ENCODE measurements at places on chromosomes 7 and 10. TPM values are rescaled to one million over a fixed set of nuclear protein-coding genes. Genes with fewer than 3 reads are reported as not detected.

DNA sequence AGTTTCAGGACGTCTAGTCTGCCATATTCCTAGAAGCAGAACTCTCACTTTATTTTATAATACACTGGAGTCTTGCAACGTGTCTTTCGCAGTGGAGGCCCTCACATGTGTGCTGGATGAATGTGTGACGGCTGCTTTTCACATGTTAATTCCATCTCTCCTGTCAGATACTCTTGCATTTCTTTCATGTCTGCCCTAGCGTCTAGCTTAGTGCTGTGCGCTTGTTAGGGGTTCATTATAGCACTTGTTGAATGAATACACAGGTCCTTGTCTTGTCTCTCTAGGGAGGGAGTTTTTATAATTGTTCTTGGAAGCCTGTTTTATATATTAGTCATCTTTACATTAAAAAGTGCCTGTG is 94.4 kb downstream of the MAP3K8 start:
- DNase-seq: no peak

FAM221A gene
- 10.3 TPM for total RNA-seq

PRDX3 gene
- total RNA-seq: 82.0 TPM

DNA sequence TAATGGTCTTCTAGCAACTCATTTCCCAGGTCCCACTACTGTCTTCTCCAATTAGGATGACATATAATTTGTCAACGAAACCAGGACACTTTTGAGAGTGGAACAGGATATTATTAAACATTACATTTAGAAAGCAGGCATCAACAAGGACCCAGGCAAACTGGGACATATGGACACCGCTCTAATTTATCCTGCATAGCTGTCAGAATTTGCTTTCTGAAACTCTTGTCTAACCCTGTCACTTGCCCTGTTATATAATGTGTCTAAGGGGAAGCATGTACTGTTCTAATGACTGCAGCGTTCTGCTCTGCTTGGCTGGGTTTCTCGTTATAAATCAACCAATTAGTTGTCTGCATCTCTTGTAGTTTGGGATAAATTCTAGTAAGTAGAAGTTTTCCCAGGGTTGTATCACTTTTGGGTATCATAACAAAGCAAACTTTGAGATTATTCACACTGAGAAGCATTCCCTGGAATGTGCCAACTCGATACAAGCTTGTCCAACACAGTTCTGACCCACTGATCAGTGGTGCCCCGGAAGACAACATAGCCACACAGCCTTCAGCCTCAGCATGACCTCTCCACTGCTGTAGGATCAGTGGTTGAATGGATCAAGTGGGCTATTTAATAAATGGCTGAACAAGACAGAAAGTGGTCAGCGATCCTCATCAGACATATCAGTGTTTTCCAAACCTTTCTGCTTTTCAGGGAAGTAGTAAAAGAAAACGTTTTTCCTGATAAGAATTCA is 228.1 kb downstream of the KIF20B start:
- DNase-seq: no peak

ACTR3C gene
- 18.6 TPM for total RNA-seq

GRCh38 chr10:93420091-93420490 is 62.0 kb downstream of the MYOF start:
- no peak for DNase-seq

- DNase-seq: no peak
Measured at GRCh38 chr10:60427148-60427547, 37.5 kb upstream of the ANK3 start.

- DNase-seq: no peak
Measured at GRCh38 chr7:44172352-44172751, 16.9 kb downstream of the GCK start.

- DNase-seq: no peak
Measured at GRCh38 chr7:44711528-44711927, 37.1 kb upstream of the ZMIZ2 start.

GRCh38 chr7:44150966-44151941 is 10.1 kb upstream of the MYL7 start:
- DNase-seq: no peak

DNA sequence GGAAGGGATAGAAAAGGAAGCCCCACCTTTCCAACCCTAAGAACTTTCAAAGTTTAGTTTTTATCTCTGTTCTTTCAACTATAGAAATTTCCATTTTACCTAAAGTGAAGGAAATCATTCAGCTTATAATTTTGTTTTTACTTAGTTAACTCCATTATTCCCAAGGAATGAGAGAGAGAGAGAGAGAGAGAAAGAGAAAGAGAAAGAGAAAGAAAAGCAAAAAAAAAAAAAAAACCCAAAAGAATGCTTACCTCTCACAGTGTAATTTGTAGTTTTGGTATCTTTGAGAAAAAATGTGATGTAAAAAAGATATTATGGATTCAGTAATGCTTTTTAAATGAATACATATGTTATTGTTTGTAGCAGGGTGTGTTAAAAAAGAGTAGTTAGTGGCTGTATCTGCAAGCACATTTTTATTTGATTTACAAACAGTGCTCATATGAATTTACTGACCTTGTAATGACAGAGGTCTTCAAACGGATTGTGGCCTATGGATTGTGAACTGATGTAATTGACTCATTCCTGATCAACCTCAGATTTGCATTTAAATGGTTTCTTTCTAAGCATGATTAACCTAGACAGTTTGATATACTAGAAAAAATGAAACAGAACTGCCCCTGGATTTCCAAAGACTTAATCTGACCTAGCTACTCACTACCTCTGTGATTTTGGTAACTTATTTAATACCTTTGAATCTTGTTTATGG is 64.9 kb downstream of the LCOR start:
- DNase-seq: no peak

- DNase-seq: no peak
Measured at GRCh38 chr7:35993676-35994606, 159.1 kb upstream of the EEPD1 start.

PPP1R17 gene
- total RNA-seq: not detected

HPSE2 gene
- 0.77 TPM for total RNA-seq

VWA2 gene
- 10.6 TPM for total RNA-seq

DNA sequence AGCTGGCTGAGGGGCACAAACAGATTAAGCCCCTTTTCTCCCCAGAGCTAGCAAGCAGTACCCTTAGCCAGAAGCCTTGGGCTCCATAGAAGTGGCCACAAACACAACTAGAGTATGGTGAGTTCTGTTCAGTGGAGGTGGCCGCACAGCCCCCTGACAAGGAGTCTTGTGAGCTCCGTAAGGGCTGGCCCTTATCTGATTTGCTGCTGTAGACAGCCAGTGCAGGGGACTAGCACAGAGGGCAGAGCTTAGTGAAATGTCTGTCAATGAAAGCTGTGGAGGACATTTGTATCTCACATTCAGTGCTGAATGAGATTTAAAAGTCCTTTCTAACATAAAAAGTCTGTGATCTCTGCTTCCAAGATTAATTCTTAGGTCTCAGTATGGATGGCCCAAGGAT is 137.3 kb downstream of the AUTS2 start:
- DNase-seq: no peak

RNF148 gene
- 1.5 TPM for total RNA-seq

- DNase-seq: peak; percentile 75
Measured at GRCh38 chr10:79610601-79611191, at the start of gene SFTPA1. TSS of gene SFTPA1 (plus strand) at chr10:79610939. CDS start at chr10:79611826, 887 bp downstream.

GRCh38 chr10:92240289-92241157 is 50.4 kb downstream of the CPEB3 start:
- peak; percentile 51 for DNase-seq

- no peak for DNase-seq
Measured at GRCh38 chr10:118957966-118958365, 71.5 kb upstream of the NANOS1 start.

DNA sequence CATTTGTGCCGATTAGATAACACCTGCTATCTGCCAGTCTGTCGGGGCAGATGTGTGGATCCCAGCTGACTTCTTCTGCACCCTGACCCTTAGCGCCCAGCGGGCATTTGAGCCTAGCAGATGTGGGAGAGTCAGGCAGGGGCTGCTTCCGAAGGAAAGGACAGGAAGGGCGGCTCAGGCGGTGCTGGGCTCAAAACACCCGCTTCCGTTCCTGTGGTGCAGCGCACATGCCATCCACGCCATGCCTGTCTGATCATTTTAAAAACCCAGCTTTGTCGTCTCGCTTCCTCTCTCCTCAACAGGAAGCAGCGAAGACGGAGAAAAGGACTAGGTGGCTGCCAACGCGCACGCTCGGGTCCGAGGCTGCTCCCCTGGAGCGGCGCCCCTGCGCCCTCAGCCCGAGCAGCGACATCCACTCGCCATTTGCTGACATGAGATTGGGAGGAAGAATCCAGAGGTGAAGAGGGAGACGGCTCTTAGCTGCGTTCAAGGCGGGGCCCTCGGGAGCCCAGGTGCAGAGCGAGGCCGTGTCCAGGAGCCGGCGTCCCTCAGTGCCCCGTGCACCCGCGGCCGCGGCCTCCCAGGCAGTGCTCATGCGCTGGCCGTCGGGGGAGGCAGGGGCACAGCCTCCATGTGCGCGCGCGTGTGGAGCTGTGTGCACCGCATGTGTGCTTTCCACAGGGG is 5.9 kb upstream of the BHLHA15 start:
- DNase-seq: no peak

TMEM213 gene
- total RNA-seq: 1.9 TPM

HOXA7 gene
- total RNA-seq: 2.2 TPM
